HTR-8/SVneo (cell line): ENCODE measurements at places on chromosomes 1 and 21.

DNA sequence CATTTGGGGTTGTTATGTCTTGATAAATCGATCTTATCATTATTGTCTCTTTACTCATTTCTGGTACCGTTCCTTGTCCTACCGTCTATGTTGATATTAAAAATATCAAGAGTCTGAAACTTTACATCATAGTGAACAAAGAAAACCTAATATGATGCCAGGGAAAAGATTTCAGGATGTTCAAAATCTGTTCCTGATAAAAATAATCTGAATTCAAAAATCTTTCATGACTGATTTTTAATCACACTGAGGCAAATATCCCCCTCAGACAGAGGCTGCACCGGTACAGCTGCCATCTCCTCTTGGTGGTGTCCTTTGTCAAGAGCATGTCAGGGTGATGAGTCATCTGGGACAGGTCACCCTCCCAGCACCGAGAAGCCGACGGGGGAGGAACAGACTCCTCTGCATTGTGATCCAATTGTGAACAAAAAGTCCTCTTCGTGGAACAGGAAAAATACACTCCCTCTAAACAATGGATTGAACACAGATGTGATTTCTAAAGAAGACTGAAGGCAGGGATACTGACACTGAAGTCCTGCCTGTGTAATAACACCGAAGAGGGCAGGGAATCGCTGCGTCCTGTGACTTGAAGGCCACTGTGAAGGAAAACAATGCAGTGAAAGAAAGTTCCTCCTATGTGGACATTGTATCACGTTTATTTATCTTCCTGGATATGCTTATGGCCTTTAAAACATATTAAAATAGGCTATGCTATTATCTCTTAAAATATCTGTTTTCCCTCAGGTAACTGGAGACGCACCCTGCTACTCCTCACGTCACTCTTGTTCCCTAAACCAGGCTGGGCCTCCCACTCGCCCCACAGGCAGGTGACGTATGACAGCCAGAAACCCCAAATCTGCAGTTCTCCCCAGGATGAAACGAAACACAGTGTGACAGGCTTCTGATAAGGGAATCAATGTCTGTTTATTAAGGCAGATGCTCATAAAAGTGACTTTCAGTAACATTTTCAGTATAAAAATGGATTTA, 4.3 kb upstream of the SPATC1L start:
- DNase-seq: peak; percentile 75

GRCh38 chr21:28230559-28230958, 762.1 kb downstream of the LTN1 start:
- no peak for DNase-seq

- DNase-seq: no peak
Observed at GRCh38 chr1:20302108-20302471, 11.4 kb downstream of the VWA5B1 start.

DNA sequence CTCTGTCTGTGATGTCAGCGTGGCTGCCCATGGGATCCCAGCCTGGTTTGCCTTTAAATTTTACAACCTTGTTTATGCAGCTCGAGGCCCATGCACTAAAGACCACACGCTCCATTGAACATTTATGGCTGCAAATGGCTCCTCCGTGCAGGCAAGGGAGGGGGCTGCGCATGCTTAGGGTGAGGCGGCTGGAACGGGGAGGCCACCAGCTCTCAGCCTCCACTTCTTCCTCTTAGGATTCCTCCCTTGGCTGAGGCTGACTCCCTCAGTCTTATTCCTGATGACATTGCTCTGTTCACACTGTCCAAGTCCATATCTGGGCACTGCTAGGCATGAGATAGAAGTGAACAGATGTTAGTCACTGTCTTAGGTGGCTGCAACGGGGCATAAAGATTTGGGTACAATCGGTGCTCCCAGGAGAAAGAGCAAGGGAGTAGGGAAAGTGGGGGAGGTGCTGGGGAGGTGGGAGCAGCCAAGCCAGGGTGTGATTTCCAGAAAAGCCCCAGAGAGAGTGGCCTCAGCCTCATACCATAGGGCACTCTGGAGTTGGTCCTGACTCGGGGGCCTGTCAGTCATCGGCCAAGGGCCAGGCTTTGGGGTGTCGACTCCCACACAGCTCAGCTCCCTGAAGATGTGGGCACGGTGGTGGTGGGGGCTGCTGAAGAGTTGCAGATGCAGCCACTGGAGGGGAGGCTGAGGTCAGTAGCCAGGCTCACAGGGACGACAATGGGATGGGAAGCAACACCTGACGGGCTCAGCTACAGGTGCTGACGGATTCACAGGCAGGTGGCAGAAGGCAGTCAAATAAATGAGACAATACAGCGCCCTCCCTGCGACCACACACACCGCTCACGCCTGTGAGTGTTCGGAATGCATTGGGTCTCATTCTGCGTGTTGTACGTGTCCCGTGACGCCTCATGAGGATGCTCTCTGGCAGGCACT, 37.3 kb upstream of the ACTL8 start:
- DNase-seq: no peak

DNA sequence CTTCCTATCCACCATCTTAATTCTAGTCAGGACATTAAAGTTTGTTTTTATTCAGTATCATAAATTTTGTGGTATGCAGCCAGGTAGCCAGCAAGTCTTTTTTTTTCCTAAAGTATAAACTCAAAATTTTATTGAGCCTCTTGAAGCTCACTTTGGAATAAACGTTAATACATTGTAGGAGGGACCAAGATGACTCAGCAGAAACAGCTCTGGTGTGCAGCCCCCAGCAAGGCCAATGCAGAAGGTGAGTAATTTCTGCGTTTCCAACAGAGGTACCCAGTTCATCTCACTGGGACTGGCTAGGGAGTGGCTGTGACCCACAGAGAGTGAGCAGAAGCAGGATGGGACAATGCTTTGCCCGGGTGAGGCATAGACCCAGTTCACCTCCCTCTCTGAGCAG, 9.7 kb upstream of the OR2M3 start:
- no peak for DNase-seq

DNA sequence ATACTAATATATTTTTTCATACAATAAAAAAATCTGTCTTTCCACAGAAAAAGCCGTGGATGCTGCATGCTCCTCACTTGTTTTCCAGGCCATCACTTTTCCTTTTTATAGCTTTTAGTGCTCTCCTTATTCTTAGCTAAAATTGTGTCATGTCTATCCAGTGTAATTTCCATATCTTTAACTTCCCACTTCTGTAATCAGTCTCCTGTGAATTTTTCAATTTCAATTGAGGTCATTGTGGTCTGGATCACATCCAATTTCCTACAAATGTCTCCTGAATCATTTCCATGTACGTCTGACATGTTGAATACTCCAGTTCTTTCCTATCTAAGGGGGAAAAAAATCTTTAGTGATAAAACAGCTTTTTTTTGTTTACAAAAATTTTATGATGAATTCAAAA, 838.2 kb upstream of the B3GALT2 start:
- DNase-seq: peak; percentile 48

DNA sequence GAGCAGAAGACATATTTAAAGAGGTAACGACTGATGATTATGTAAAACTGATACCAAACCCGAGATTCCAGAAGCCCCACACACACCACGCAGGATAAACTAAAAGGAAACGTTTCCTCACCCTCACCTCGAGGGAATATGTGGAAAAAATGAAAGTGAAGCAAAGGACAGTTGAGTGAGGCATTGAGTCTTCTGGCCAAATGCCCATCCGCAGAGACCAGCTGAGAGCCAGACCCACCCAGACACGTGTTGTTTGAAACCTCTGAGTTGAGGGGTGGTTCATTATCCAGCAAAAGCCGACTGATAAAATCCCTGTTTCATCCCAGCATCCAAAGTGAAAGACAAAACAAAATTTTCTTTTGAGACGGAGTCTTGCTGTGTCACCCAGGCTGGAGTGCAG, 29.6 kb upstream of the PCBP3 start:
- DNase-seq: no peak

- no peak for DNase-seq
Observed at GRCh38 chr1:209265301-209265700, 318.2 kb upstream of the CAMK1G start.

DNA sequence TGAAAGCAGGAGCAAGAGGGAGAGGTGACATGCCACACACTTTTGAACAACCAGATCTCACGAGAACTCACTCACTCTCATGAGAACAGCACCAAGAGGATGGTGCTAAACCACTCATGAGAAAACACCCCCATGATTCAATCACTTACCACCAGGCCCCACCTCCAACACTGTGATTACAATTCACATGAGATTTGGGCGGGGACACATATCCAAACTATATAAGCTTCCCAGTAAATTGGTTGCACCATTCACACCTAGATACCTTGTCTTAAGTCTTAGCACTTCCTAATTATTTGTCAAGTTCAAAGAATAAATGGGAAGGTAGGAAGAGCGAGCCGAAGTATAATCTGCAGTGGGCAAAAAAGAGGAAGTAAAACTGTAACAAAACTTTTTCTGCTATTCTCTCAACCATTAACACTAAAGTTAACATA, 34.3 kb downstream of the AMY1C start:
- no peak for DNase-seq

GRCh38 chr1:202286622-202287097, 55.1 kb downstream of the UBE2T start:
- no peak for DNase-seq

DNA sequence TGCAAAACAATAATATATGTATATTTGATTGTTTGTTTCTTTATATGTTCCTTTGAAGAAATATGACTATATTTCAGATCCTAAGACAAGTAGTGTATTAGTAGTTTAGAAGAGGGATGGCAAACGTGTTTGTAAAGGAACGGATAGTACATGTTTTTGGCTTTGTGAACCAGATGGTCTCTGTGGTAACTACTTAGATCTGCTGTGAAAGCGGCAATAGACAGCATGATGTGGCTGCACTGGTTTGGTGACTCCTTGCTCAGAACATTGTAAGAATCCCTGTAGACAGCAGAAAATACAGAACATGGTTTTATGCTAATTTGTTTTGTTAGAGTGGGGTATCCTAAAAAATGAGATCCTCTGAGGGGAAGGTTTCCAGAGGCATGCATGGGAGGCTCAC, 3.1 kb downstream of the ACADM start:
- no peak for DNase-seq

DNA sequence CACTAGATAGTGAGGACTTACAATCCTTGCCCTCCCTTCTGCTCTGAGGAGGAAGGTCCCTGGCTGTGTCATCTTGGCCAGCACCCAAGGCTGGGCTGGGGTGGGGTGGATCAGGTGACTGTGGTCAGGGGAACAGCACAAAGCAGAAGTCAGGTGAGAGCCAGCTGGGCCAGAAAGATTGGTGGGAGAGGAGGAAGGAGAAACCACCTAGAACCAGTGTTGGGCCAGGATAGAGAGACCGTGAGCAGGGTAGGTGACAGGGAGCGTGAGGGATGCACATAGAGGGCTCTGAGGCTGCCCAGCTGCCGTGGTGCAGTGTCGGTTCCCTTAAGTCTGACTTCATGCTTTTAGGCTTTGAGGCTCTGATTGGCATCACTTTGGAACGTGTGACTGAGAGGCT, 22.7 kb downstream of the NCF2 start:
- peak; percentile 40 for DNase-seq

DNA sequence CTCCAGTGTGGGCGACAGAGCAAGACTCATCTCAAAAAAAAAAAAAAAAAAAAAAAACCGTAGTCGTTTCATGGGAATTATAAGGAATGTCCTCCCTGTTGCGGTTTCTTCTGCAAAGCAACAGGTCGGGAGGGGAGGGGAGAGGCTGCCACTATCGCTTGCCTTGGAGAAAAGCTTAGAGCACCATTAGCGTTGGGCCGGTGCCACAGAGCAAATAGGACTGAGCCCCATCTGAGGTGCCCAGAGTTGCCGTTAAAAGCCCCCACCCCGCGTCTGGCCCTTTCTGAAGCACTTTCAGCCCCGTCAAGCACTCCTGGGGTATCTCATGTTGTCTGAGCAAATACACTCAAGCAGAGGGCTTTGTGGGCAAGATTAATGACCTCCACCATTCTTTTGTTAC, 2.2 kb downstream of the RIPPLY3 start:
- no peak for DNase-seq

DNA sequence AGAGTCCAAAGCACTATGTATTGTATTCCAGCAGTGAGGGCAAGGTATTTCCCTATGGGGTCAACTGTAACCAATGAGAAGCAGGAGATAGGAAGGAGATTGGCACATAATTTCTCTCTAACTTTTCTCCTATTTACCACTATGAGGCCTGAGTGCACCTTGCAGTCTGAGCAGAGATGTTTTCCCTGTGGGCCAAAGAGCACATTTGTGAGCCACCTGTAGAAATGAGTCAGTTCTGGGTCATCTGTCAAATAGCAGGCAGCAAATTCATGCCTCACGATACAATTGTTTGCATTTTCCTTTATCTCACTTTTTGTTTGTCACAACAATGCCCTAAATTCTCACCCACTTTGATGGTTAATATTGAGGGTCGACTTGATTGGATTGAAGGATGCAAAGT, 547.2 kb upstream of the NCAM2 start:
- no peak for DNase-seq

- no peak for DNase-seq
Observed at GRCh38 chr1:11284784-11285183, 11.8 kb downstream of the UBIAD1 start.

- DNase-seq: no peak
Observed at GRCh38 chr1:232705815-232706575, 76.1 kb upstream of the SIPA1L2 start.

DNA sequence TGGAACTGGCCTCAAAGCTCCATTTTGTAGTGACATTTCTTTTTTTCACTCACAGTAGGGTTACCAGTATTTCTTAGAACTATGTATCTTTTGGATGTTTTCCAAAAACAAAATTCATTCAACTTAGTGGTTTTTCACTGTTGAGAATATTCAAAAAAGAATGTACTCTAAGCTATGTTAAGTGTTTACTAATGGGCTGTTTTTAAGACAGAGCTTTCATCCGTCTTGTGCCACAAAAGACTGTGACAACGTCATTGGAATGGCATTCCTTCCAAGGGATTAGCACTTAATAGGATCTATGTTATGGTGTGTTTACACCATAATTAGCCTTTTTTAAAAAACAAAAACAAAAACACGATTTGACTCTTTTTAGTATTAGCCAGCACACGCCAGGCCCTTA, 66.8 kb downstream of the TTC3 start:
- DNase-seq: no peak

- no peak for DNase-seq
Observed at GRCh38 chr1:6519935-6520671, 28.6 kb upstream of the PLEKHG5 start.

DNA sequence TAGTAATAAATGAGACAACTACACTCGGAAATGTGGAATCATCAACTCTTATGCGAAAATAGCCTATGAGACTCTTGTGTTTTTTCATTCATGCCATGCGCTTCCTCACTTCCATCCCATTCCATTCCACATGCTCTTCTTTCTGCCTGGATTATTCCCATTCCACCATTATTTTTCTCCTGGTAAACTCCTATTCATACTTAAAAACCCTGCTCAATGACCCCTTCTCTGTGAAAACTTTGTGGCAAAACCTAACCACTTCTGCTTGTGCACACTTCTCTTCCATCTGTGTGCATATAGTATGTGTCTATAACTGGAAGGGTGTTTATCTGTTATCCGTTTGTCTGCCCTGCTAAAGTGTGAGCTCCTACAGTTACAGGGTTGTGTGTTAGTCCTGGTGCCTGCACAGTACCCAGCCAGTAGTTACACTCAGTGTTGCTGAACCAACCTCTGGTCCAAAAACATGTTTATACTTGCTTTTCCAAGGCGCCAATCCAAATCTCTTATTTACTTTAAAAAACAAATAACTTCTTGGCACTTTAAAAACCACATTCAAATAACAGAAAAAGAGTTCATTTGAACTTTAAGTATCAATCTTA, 10.7 kb downstream of the EPHX1 start:
- no peak for DNase-seq
